ENCODE measurements at places on chromosomes 1 and 21.

DNA sequence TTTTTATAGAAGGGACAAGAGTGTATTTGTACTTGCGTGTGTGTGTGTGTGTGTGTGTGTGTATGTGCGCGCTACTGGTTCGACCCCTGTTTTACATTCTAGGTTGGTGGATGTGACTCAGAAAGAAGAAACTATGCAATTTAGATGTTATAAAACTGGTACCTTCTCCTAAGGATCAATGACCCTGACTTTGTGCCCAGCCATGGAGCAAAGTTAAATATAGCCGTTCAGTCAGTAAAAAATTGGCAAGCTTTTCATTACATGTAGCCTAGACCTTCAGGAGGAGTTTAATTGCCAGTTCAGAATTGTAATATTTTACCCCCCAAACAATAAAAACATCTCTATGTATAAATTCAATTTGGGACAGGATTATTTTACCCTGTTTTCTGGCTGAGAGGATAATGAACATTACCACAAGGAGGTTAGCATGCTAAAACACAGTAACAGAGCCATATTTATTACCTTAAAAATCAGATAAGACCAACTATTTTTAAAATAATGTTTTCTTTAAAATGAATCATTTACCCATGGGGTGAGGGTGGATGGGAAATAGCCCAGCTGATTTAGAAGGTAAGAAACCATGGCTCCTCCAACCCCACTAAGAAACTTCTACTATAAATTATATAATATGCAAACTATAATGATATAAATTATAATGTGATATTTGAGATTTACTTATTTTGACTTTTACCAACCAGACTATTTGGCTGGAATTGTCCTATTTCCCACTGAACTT, 33.5 kb upstream of the MTR start:
- no peak for DNase-seq

DNA sequence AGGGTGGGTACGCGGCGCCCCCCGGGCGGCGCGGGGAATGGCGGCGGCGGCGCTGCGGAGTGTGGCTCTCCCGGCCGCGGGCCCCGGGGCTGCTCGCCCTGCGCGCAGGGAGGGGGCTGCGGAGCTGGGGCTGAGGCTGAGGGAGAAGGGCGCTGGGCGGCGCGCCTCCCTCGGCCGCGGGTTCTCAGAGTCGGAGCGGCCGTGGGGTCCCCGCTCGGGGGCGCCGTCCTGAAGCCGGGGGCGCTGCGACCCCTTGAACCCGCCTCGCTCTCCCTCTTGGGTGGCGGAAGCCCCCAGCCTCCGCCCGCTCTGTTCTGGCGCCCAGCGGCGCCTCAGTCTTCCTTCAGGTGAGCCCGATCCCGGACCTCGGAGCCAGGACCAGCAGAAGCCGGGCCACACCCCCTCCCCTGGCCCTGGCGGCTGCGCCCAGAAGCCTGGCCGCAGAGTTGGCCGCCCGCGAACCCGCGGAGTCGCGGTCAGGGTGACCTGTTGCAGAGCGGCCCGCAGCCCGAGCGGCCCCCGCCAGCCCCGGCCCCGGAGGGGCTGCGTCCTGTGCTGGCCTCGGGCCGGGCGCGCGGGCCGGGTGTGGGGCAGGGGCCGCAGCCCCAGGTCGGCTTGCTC, 532 bp downstream of the RALGPS2 start:
- DNase-seq, result no peak

GRCh38 chr1:8571200-8571984, 246.0 kb downstream of the RERE start:
- DNase-seq, result no peak

DNA sequence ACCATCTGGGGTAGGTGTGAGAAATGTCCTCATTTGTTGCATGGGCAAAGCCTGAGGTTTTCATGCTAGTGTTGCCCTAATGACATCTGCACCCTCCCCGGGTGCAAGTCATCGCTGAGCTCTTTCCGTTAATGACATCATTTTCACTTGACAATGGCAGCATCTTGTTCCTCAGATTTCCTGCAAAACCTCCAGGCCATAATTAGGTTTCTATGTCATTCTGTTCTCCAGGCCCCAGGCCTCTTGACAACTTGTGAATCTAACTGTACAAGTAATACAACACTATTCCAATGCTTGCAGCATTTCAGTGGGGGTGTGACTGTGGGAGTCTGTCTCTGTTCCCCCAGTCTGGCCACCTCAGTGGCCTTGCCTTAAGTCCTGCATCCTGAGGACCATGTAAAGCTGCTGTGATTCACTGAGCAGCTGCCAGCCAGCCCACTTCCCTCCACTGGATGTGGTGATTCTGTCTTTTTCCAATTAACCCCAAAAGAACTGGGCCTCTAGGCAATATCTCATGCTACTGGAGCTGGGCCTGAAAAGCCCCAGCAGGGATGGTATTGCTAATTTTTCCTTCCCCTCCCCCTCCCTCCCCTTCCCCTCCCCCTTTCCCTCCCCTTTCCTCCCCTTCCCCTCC, 22.8 kb downstream of the RAB7B start:
- DNase-seq, result no peak

DNA sequence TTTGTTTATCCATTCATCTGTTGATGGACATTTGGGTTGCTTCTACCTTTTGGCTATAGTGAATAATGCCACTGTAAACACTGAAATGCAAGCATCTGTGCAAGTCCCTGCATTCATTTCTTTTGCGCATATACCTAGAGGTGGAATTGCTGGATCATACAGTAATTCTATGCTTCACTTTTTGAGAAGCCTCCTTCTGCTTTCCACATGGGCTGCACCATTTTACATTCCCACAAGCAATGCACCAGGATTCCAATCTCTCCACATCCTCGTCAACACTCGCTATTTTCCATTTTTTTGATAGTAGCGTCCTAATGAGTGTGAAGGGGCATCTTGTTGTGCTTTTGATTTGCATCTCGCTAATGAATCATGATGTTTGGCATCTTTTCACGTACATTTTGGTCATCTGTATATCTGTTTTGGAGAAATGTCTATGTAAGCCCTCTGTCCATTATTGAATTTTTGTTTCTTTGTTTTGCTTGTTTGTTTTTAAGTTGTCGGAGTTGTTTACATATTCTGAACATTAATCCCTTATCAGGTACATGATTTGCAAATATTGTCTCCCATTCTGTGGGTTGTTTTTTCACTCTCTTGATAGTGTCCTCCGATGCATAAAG, 335.4 kb downstream of the RRAGC start:
- no peak for DNase-seq

- DNase-seq, result no peak
These were observed 98.2 kb downstream of the PTPN14 start for GRCh38 chr1:214453109-214453722.

DNA sequence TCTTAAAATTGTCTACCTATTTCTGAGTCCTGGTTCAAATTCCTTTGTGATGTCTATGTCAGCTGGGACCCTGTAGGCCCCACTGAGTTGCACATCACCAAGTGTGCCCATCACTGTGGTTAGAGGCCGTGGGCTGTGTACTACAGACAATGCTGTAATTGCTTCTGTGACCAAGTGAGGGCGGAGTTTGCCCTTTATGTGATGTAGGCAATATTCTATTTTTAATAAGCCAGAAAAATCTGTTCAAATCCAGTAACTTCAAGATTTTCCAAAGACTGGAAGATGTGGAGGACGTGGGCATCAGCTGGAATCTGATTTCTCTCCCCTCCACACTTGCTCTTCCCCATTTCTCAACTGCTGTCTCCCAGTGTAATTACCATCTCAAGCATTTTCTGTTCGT, 215.4 kb downstream of the PBX1 start:
- DNase-seq, result no peak

- DNase-seq, result no peak
These were observed 116.5 kb downstream of the MRPL39 start for GRCh38 chr21:25490742-25491141.

GRCh38 chr1:78155121-78155520, 109.4 kb downstream of the GIPC2 start:
- no peak for DNase-seq

GRCh38 chr1:160620942-160621632, 25.8 kb downstream of the SLAMF1 start:
- DNase-seq, result no peak

- DNase-seq, result no peak
These were observed 14.6 kb downstream of the MED18 start for GRCh38 chr1:28343405-28343804.

GRCh38 chr1:209627027-209627731, 25.0 kb downstream of the LAMB3 start:
- DNase-seq, result no peak

- DNase-seq, result no peak
These were observed 85.5 kb downstream of the RIPK4 start for GRCh38 chr21:41681348-41681801.

DNA sequence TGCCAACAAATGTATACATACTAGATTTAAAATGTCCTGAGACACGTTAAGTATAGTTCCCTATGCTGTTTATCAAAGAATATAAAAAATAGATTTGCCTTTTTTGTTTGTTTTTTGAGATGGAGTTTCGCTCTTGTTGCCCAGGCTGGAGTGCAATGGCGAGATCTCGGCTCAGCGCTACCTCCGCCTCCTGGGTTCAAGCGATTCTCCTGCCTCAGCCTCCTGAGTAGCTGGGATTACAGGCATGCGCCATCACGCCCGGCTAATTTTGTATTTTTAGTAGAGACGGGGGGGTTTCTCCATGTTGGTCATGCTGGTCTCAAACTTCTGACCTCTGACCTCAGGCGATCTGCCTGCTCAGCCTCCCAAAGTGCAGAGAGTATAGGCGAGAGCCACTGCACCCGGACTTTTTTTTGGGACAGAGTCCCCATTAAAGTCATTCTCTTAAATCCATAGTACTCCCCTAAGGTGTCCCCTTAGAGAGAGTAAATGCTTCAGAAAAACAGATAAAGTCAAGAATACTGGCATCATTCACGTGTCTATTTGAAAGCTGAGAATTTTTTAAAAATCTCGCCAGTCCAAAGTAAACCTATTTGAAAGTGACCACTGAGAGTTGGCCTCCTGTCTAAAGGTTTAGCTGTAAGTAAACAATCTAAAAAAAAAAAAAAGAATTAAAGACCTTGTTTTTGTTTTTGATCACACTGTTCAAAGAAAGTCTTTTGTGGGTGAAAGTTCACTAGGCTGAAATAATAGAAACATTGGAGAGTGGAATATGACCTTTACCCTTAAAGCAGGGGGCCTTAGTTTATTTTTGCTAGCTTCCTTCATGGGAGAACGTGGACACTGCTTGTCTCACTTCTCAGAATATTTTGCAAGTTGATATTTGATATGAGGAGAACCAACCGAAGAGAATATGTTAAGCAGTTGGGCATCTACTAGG, 48.0 kb upstream of the SLC16A1 start:
- no peak for DNase-seq

DNA sequence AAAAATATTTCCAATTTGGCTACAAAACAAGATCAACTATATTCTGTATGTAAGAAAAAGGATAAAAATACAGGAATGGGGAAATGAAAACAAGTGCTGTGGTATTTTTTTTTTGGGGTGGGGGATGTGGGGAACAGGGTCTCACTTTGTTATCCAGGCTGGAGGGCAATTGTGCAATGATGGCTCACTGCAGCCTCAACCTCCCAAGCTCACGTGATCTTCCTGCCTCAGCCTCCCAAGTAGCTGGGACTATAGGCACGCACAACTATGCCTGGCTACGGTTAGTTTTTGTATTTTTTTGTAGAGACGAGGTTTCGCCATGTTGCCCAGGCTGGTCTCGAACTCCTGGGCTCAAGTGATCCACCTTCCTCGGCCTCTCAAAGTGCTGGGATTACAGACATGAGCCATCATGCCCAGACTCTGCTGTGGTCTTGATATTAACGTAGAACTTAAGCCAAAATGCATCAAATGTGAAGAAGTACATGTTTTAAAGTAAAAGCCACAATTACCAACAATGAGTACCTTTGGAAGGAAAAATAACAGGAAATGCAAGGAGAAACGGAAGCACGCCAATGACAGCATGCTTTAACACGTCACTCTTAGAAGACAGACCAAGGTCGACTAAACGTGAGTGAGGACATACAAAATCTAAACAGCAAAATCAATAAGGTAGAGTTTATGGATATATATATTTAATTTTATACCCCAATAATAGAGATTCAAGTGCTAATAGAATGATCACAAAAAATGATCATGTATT, 8.8 kb upstream of the ABCB10 start:
- DNase-seq, result no peak

- no peak for DNase-seq
These were observed 598.2 kb downstream of the LMO4 start for GRCh38 chr1:87926921-87927320.

DNA sequence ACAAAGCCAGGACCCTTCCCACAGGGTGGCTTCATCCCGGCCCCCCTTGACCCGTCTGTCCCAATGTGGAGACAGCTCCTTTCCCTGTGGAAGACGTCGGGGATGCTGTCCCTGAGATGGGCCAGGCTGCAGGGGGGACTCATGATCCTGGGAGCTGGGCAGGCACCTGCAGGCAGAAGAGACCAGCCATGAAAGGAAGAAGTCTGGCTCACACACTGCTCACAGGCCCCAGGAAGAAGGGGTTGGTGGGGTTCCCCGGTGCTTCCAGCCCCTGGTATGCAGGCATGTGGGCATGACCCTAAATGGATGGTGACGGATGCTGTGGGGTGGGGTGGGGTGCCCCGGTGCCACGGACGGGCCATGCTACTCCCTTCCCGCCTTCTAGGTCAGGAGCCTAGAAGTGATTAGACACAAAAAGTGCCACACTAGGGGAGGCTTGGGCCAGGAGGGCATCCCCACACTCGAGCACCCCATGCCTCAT, 8.3 kb downstream of the ACTRT2 start:
- no peak for DNase-seq

Measured in amniotic stem cell (primary cell).